ENCODE measurements at places on chromosomes 5 and 9. TPM values are rescaled to one million over a fixed set of nuclear protein-coding genes. Genes with fewer than 3 reads are reported as not detected.

The KIF20A gene
- 2.2 TPM for total RNA-seq

The LCN2 gene
- total RNA-seq, result 0.25 TPM

The REEP2 gene
- total RNA-seq, result 73.5 TPM

The PCDHGA7 gene
- 8.1 TPM for total RNA-seq

The SMIM33 gene
- not detected for total RNA-seq

The NEUROG1 gene
- total RNA-seq, result 0.49 TPM

Data from temporal lobe (tissue), 4 donors.